ENCODE measurements at places on chromosomes 2 and 18. TPM values are rescaled to one million over a fixed set of nuclear protein-coding genes. Genes with fewer than 3 reads are reported as not detected.

RGPD3 gene
- total RNA-seq, result 0.27 TPM

NCKAP5 gene
- not detected for total RNA-seq

AKAIN1 gene
- total RNA-seq, result not detected

SLC35F5 gene
- total RNA-seq, result 34.3 TPM

KCNG2 gene
- not detected for total RNA-seq

GRCh38 chr2:235049069-235049468, 97.3 kb downstream of the SH3BP4 start:
- H3K4me3 ChIP-seq, result no peak overlapping the region
- H3K36me3 ChIP-seq, result no peaks in the 10 kb centered on the region
- DNase-seq, result no peak
- no peak overlapping the region for H3K27ac ChIP-seq
- H3K4me1 ChIP-seq, result peaks cover 40% of the 10 kb centered on the region
- no peaks in the 10 kb centered on the region for H3K27me3 ChIP-seq

DNA sequence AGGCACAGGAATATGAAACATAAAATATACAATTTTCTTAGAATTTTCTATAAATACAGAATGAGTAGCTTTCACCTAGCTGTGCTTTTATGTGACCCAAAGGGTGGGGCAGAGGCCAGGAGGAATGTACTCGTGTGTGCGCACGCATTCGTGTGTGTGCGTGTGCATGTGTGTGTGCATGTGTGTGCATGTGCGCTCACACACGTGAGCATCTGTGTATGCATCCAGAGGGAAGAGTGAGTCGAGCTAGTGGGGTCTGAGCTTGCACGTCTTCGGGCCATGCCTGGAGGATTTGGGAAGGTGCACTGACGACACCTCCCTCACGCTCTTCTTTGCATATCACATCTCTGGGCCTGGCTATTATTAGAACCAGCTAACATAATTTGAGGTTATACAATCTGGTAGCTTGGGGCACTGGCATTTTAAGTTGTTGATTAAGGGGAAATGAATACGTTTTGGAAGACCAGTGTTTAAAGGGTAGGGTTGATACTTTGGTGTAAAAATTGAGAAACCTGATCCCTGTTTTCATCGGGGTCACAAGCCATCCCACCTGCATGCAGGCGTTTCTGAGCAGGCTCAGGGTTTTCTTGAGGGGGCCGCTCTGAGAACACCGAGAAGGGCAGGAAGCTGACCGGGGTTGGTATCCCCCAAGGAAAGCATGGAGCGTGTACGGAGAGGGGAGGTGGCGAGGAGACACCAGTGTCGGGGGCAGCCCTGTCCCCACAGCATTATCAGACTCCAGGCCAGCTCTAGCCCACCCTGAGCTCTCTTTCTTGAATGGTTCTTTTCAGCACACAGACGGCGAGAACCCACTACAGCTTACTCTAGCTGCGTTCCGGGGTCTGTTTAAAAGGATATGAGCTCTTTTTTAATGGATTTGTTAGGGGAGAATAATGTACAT, 85.3 kb downstream of the LRRFIP1 start:
- H3K27ac ChIP-seq, result no peak overlapping the region
- DNase-seq, result no peak
- no peaks in the 10 kb centered on the region for H3K27me3 ChIP-seq
- peaks cover 57% of the 10 kb centered on the region for H3K36me3 ChIP-seq
- no peak overlapping the region for H3K4me3 ChIP-seq

- H3K4me1 ChIP-seq, result peaks cover 3% of the 10 kb centered on the region
- no peak overlapping the region for H3K27ac ChIP-seq
- H3K36me3 ChIP-seq, result no peaks in the 10 kb centered on the region
- no peaks in the 10 kb centered on the region for H3K27me3 ChIP-seq
- DNase-seq, result no peak
Observed at GRCh38 chr18:74225193-74225840, 66.4 kb downstream of the CYB5A start.

- no peak overlapping the region for H3K4me3 ChIP-seq
- H3K27me3 ChIP-seq, result no peaks in the 10 kb centered on the region
- H3K4me1 ChIP-seq, result peaks cover 4% of the 10 kb centered on the region
- no peak overlapping the region for H3K27ac ChIP-seq
Observed at GRCh38 chr2:72235497-72236415, 88.1 kb upstream of the CYP26B1 start.

DNA sequence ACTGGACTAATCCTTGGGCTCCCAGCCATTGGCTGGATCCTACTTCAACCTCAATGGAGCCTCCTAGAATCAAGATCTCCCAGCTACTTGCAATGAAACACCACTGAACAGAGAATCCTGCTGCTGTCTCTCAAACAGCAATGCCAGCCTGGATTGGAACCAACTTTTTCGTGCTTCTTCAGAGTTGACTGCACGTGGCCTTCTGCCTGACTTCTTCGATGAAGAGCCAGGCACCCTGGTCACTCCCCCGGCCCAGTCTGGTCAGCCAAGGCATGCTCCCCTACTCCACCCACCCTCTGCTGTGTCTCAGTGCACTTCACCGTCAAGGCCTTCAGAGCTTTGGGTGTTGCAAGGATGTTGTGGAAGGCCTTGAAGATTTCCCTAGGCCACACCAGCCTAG, 148.7 kb downstream of the CLIP4 start:
- DNase-seq, result no peak
- no peaks in the 10 kb centered on the region for H3K36me3 ChIP-seq
- H3K27me3 ChIP-seq, result peaks cover 14% of the 10 kb centered on the region

GRCh38 chr2:70926042-70926441, 9.7 kb upstream of the ATP6V1B1 start:
- H3K4me1 ChIP-seq, result peaks cover 9% of the 10 kb centered on the region
- no peak for DNase-seq
- H3K27me3 ChIP-seq, result peaks cover 23% of the 10 kb centered on the region
- no peak overlapping the region for H3K27ac ChIP-seq

DNA sequence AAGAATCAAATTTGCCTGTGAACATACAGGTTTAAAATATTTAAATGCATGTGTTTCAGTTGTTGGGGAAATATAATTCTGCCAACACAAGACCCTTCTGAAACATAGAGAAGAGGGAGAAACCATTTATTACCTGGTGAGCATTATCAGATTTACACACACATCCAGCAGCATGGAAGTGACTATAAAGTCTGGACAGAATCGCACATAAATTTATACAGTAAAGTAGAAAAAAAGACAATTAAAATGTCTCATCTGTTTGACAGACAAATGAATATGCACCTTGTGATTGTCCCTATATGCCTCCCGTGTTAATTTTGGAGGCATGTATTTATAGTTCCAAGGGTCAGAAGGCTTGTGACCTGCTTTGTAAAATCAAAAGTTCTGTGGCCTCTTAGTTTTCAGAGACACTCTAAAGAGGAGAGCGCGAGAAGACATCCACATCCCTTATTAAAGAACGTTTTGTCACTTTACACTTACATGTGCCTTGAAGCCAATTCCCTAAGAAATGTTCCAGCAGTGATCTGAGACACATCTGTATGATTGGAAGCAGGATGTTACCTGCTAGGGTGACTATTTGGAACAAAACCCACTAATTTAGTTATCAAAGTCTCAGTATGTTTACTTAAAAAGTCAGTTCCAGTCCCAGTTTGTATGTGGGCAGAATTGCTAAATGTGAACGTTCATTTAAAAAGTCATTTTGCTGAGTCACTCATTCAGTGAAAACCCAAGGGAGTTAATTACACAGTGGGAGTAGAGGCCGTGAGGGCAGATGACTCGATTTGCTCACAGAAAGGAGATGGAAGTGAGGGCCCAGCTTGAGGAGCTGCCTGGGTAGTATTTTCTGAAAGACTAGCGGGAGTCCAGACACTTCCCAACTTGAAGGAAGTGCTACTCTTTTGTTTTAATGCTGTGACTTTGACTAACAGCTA, 527.6 kb upstream of the MEX3C start:
- H3K27ac ChIP-seq, result no peak overlapping the region
- no peak for DNase-seq
- H3K36me3 ChIP-seq, result no peaks in the 10 kb centered on the region
- H3K27me3 ChIP-seq, result no peaks in the 10 kb centered on the region
- H3K4me1 ChIP-seq, result peaks cover 15% of the 10 kb centered on the region

DNA sequence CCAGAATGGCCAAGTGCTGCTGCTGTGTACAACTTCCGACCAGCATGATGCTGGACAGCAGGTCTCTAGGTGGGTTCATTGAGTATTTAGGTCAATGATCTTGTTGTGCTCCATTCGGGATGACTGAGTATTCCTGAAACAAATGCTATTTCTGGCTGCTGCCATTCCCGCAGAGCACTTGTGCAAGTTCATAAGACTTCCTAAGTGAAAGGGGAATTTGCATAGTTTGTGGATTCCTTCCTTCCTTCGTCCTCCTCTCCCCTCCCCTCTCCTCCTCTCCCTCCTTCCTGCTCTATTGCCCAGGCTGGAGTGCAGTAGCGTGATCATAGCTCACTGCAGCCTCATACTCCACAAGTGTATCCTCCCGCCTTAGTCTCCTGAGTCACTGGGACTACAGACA, 40.4 kb downstream of the LDLRAD4 start:
- peaks cover 16% of the 10 kb centered on the region for H3K27me3 ChIP-seq
- no peak overlapping the region for H3K4me3 ChIP-seq
- no peak overlapping the region for H3K27ac ChIP-seq
- no peaks in the 10 kb centered on the region for H3K36me3 ChIP-seq

GRCh38 chr2:137928547-137929518, 35.4 kb upstream of the HNMT start:
- no peak for DNase-seq
- H3K4me1 ChIP-seq, result no peaks in the 10 kb centered on the region
- H3K4me3 ChIP-seq, result no peak overlapping the region
- peaks cover 2% of the 10 kb centered on the region for H3K27me3 ChIP-seq

DNA sequence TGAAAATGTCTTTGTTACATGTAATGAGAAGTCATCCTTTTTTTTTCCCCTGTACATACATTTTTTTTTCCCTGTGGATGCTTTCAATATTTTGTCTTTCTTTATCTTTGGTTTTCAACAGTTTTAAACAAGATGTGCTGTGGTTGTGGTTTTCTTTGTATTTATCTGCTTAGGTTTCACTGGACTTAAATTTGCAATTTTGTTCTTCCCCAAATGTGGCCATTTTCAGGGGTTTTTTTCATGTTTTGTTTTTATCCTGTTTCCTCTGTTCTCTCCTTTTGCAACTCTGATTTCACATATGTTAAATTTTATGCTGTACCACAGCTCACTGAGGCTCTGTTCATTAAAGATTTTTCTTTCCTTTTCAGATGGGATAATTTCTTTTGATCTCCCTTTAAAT, 41.7 kb downstream of the GALNT1 start:
- H3K4me1 ChIP-seq, result peaks cover 33% of the 10 kb centered on the region
- no peak for DNase-seq
- H3K36me3 ChIP-seq, result peaks cover 8% of the 10 kb centered on the region
- H3K4me3 ChIP-seq, result no peak overlapping the region
- no peaks in the 10 kb centered on the region for H3K27me3 ChIP-seq

- peaks cover 4% of the 10 kb centered on the region for H3K27me3 ChIP-seq
- H3K36me3 ChIP-seq, result no peaks in the 10 kb centered on the region
- no peak overlapping the region for H3K27ac ChIP-seq
- no peak for DNase-seq
Observed at GRCh38 chr2:120780402-120780801, 44.7 kb downstream of the GLI2 start.

DNA sequence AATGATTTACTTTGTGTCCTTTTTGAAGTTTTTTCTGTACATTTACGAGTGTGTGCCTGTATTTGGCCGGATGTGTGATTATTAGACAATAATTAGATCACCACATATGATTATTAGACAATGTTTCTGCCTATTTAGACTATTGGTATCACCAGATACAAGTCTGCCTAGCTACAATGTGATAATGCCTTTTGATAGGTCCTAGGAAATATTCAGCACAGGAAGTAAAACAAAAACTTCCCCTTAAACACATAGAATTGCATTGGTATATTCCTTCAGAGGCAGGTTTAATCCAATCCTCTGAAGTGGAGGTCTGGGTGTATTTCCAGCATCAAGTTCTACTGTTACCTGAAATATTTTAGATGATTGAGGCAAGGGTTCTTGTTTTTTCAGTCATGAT, 275.1 kb downstream of the TGIF1 start:
- no peaks in the 10 kb centered on the region for H3K36me3 ChIP-seq
- H3K4me3 ChIP-seq, result no peak overlapping the region
- no peak overlapping the region for H3K27ac ChIP-seq
- H3K27me3 ChIP-seq, result peaks cover 12% of the 10 kb centered on the region
- H3K4me1 ChIP-seq, result peaks cover 22% of the 10 kb centered on the region

DNA sequence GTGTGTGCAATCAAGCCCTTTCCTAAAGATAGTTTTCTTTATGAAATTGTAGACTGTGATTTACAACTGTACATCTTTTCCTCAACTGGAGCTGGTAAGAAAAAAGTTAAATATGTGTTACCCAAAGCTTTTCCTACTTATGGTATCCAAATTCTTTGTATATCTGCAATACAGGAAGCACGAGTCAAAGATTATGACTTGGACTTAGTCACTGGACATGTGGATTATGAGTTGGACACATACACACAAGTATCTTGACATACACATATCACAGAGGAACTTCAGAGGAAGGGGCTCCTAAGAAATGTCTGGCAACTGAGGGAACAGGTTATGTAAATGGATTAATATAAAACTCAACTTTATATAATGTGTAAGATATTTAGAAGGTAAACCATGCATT, 35.2 kb downstream of the PRELID3A start:
- H3K36me3 ChIP-seq, result no peaks in the 10 kb centered on the region
- no peaks in the 10 kb centered on the region for H3K27me3 ChIP-seq
- DNase-seq, result no peak
- no peak overlapping the region for H3K27ac ChIP-seq

GRCh38 chr2:50863856-50864255, 168.1 kb downstream of the NRXN1 start:
- H3K4me1 ChIP-seq, result no peaks in the 10 kb centered on the region
- no peaks in the 10 kb centered on the region for H3K36me3 ChIP-seq
- H3K4me3 ChIP-seq, result no peak overlapping the region
- H3K27me3 ChIP-seq, result no peaks in the 10 kb centered on the region

DNA sequence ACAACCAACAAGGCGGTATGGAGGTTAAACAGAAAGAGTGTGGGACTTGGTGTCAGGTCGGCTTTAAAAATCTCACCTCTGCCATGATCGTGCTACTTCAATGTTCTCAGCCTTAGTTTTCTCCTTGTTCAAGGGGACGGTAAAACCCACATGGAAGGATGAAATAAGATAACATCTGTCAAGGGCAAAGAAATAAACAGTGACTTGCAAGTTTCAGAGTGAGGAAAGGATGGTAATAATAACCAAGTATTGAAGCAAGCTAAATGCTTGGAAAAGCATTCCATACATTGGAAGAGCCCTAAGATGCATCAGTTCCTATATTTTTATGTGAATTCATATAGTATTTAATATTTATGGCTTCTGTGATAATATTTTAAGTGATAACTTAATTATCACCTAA, 29.8 kb upstream of the LMAN1 start:
- H3K4me1 ChIP-seq, result no peaks in the 10 kb centered on the region
- peaks cover 18% of the 10 kb centered on the region for H3K27me3 ChIP-seq
- no peak overlapping the region for H3K27ac ChIP-seq

GRCh38 chr2:212842544-212843185, 304.1 kb upstream of the ERBB4 start:
- H3K36me3 ChIP-seq, result no peaks in the 10 kb centered on the region
- no peaks in the 10 kb centered on the region for H3K4me1 ChIP-seq
- no peaks in the 10 kb centered on the region for H3K27me3 ChIP-seq
- H3K4me3 ChIP-seq, result no peak overlapping the region

GRCh38 chr2:128930101-128930500, 611.4 kb upstream of the HS6ST1 start:
- DNase-seq, result no peak
- H3K4me1 ChIP-seq, result no peaks in the 10 kb centered on the region
- no peaks in the 10 kb centered on the region for H3K36me3 ChIP-seq
- H3K4me3 ChIP-seq, result no peak overlapping the region

- DNase-seq, result no peak
- no peak overlapping the region for H3K4me3 ChIP-seq
- H3K4me1 ChIP-seq, result no peaks in the 10 kb centered on the region
- no peak overlapping the region for H3K27ac ChIP-seq
- H3K36me3 ChIP-seq, result no peaks in the 10 kb centered on the region
- H3K27me3 ChIP-seq, result peaks cover 11% of the 10 kb centered on the region
Observed at GRCh38 chr2:88492002-88492401, 39.5 kb upstream of the FOXI3 start.
